ENCODE measurements at places on chromosomes 6 and 20.

GRCh38 chr6:138555421-138555988 is 56.2 kb upstream of the NHSL1 start:
- DNase-seq = no peak

DNA sequence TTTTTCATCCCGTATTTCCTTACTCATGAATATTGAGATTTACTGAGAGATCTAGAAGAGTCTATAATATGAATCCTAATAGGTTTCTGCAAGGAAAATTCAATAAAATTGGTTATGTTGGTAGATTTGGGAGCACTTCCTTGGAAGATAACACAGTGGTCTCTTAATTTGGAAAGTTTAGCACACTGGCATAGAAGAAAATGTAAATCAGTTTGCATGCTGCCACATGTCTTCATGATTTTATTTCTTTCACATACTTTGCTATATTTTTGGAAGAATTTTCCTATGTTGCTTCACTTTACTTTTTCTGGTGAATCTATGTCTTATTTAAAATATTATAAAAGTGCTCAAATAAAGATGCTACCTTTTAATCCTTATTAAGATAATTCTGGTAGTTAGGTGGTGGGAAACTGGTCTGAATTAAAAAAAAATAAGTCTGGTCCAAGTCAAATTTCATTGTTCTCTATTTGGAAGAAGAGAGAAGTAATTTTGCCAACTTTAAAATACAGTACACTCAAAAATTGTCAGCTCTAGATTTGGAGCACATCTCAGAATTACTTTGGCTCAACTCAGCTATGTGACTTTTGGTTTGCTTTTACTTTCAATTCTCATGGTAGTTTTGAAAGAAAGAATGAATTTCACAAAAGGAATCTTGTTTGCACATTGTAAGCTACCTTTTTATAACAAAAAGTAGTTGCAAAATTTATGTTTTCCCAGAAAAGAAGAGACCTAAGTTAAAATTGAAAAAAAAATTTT is 197.3 kb downstream of the CENPW start:
- no peak for DNase-seq

GRCh38 chr6:139014945-139015344 is 13.6 kb upstream of the ABRACL start:
- DNase-seq = no peak

DNA sequence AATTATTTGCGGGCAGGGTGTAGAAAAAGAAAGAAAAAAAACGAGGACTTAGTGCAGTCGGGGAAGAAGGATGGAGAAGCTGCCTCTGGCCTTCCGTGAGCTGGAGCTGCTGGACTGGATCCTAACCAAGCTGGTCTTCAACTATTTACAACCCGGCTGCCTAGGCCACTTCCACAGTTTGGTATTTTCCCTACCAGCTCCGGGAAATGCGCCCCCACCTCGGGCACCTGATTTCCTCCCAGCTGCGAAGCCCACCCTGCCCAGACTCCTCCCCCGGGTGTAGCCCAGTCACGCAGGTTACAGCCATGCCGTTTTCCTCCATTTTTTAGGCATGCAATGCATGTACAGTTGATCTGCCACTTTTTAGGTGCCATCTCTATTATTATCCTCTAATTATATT is 21.2 kb downstream of the THEMIS start:
- DNase-seq = no peak

- no peak for DNase-seq
Observed at GRCh38 chr6:124960757-124961463, 1.3 kb upstream of the RNF217 start.

- DNase-seq = no peak
Observed at GRCh38 chr6:111862314-111862713, 10.9 kb downstream of the FYN start.

- DNase-seq = no peak
Observed at GRCh38 chr6:36519352-36519751, 27.9 kb downstream of the STK38 start.

GRCh38 chr6:30169658-30170614 is 6.6 kb downstream of the TRIM15 start:
- no peak for DNase-seq

DNA sequence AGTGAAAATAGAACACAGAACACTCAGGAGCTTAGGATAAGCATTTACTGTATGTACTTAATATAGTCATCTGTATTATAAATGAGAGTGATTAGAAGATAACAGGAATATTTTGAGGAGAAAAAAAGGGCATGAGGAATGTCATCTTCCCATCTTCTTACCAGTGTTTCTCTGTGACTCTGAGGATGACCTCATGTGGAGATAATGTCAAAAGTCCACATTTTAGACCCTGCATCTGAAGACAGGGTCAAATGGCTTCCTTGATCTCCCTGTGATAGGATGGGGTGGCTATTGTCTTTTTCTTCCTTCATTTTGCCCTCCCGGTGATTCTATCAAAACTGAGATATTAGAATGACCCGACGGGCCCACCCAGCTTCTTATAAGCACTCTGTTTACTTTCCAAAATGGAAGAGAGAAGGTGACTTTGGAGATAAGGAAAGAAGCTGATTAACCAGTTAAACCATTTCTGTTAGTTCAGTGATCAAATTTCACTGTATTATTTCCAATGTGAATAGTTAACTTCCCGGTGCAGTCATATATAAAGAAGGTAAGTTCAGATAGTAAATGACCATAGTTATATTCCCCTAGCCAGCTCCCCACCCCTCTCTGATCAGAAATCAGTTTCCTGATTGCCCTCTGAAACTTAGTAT is 115.7 kb upstream of the SALL4 start:
- DNase-seq = no peak

GRCh38 chr20:33679758-33680485 is 5.7 kb upstream of the NECAB3 start:
- DNase-seq = no peak

GRCh38 chr6:15653581-15653980 is 9.2 kb downstream of the DTNBP1 start:
- no peak for DNase-seq

- DNase-seq = no peak
Observed at GRCh38 chr6:46299253-46299652, 128.5 kb upstream of the ENPP5 start.

GRCh38 chr20:57108742-57109570 is 157.5 kb downstream of the BMP7 start:
- no peak for DNase-seq

DNA sequence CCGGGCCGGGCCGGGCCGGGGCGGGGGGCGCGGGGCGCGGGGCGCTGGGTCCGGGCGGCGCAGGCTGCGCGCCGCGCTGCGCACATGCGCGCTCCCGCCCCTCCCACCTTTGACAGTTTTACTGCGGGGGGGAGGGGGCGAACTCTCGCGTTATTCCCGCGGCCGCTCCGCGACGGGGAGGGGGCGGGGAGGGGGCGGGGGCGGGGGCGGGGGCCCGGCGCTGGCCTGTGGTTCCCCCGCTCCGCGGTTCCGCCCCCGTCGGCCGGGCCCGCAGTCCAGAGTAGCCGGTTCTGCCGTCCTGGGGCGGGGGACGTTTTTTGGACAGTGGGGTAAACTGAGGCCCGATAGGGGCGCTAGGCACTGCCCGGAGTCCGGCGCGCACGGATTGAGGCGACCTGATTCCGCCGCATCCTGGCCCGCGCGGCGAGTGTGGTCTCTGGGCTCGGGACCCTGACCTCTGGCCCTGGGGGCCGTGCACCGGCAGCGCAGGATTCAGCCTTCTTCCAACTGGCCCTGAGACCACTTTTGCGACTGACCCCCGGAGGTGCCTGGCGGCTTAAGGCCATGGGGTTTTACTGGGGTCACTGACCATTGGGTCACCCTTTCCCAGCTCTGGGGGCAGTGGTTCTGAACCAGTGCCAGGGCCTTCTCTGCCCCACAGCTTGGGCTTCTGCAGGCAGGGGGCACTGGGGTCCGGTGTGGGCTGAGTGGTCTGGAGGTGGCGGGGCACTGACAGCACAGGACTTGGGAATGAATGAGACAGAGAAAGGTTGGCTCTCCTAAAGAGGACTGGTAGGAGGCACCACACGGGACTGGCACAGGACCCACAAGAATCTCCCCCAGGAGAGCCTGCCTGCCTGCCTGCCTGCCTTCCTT is at the start of gene ZNF512B:
ZNF512B (minus strand) TSS at position 93 of the 876 bp plus-strand sequence. CDS start 1,980 bp downstream, outside the sequence.
- peak; percentile 45 for DNase-seq

GRCh38 chr20:2693286-2694007 is 867 bp downstream of the EBF4 start:
- DNase-seq = no peak

GRCh38 chr20:32455171-32455900 is 97.2 kb downstream of the ASXL1 start:
- DNase-seq = no peak

- no peak for DNase-seq
Observed at GRCh38 chr20:63751471-63752271, 12.1 kb downstream of the SLC2A4RG start.

GRCh38 chr6:18493382-18493891 is 106.3 kb downstream of the RNF144B start:
- no peak for DNase-seq

DNA sequence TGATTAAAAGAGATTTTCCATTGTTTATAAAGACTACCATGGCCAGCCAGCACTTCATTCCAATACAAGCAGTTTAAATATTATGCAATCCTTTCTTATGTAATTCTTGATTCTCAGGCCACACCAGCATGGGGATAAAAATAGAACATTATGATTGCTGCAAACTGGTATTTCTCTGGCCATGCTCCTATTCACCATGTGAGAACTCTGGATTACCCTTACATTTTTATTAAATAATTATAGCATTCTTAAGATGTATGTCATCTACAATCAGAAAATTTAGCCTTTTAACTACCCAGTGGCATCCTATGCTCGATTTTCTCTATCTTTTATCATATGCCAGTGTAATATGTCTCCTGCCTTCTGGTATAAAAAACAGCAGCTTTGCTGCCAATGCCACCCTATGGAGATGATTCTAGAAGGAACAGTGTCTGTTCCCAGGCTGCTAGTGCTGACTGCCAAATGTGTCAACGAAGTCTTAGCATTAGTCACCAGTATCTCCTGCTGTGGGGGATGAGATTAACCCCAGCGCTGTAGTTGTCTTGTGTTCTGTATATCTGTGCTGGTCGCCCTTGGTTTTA is 501.4 kb downstream of the BCKDHB start:
- no peak for DNase-seq

DNA sequence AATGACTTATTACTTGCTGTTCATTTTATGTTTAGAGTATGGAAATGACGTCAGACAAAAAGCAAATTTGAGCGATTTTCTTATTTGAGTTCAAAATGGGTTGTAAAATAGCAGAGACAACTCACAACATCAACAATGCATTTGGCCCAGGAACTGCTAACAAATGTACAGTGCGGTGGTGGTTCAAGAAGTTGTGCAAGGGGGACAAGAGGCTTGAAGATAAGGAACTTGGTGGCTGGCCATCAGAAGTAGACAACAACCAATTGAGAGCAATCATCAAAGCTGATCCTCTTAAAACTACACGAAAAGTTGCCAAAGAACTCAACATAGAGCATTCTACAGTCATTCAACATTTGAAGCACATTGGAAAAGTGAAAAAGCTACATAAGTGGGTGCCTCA is 43.8 kb downstream of the REV3L start:
- DNase-seq = no peak

GRCh38 chr20:2340136-2340535 is 40.6 kb upstream of the TGM6 start:
- DNase-seq = no peak

- no peak for DNase-seq
Observed at GRCh38 chr6:154638369-154638768, 94.8 kb upstream of the SCAF8 start.

GRCh38 chr6:37033819-37034795 is 28.7 kb downstream of the FGD2 start:
- DNase-seq = no peak

DNA sequence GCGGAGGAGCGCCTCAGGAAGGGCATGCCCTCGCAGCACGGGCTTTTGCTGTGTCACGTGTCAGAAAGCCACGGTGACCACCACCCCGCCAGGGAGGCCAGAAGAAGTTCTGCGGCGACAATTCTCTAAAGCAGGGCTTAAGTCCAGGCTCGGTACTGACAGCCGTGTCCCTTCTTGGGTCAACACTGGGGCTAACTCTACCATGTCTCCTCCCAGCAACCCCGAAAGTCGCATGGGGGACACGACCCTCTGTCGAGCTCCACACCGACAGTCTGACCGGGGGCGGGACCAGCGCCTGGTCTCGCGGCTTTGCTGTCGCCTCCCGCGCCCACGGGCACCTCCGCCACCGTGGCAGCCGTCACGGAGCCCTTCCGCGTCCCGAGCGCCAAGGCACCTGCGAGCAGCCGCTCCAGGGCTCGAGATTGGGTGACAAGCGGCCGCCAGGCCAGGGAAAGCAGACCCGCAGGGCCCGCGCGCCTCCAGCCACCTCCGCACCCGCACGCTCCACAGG is 534 bp downstream of the NANP start:
- no peak for DNase-seq

DNA sequence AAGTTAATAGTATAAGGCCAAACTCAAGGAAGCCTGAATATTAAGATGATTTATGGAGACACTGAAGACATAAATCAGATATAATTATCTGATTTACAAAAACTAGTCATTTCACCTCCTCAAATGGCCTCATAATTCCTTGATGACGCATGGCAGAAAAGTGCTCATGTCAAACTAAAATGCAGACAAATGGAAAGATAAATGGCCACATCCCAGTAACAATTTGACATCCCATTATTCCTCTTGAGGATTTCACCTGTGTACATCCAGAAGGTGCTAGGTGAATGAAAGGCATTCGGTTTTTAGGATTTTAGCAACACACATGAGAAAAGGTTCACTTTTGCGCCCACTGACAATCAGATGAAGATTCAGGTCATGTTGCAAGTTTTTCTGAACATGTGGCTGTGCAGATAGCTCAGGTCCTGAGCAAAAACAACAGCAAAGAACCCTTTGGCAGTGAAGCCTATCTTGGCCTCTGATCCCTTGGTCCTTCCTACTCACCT is 24.2 kb downstream of the SGK1 start:
- no peak for DNase-seq

- DNase-seq = no peak
Observed at GRCh38 chr6:33894438-33894837, 90.6 kb upstream of the MLN start.

DNA sequence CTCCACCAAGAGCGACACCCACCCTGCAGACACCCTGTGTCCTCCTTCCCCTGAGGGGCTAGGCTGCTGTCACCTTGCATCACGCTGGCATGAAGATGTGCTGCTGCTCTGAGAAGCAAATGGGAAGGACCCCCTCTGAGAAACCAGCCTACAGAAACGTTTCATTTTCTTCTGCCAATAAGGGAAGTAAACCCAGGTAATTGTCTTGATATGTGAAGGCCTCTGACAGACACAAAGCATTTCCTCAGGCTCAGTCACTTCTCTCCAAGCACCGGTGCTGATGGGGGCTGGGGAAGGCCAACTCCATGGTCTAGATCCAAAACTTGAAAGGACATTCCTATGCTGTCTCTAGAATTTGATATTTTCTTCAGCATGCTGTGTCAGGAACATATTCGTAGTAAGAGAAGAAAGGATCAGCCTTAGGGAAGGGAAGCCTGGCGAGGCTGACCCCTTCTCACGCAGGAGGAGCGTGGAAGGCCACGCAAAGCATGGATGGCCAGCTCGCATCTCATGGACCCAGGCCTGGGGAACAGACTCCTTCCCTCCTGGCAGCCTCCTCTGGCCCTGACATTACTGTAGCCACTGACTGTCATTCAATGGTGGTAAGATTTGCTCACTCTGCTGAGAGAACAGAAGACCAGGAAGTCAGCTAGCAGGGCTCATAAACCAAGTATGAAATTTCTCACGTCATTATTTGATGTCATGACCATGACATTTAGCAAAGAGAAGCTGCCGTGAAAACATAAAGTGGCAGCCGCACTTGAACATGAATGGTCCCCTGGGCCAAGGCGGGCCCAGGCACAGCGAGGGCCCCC is 20.4 kb downstream of the ACSS1 start:
- no peak for DNase-seq

GRCh38 chr20:35952480-35953386 is 1.6 kb downstream of the SCAND1 start:
- DNase-seq = no peak

Measured in caudate nucleus (tissue), 63 donors.